ENCODE measurements at places on chromosomes 7 and 10. TPM values are rescaled to one million over a fixed set of nuclear protein-coding genes. Genes with fewer than 3 reads are reported as not detected.

DNAH11 gene
- total RNA-seq, result 0.92 TPM

GPR26 gene
- not detected for total RNA-seq

GAD2 gene
- total RNA-seq, result not detected

ZNF365 gene
- 6.0 TPM for total RNA-seq

BMI1 gene
- 72.2 TPM for total RNA-seq

FOXI2 gene
- total RNA-seq, result not detected

PNLIPRP2 gene
- total RNA-seq, result not detected

GNAT3 gene
- not detected for total RNA-seq

C7orf57 gene
- not detected for total RNA-seq

OR13A1 gene
- not detected for total RNA-seq

HOXA13 gene
- not detected for total RNA-seq

CACNA2D1 gene
- total RNA-seq, result 134 TPM

MMD2 gene
- total RNA-seq, result not detected

ASZ1 gene
- not detected for total RNA-seq
